Thymus (tissue), 14 donors: ENCODE measurements at places on chromosomes 5 and 9. TPM values are rescaled to one million over a fixed set of nuclear protein-coding genes. Genes with fewer than 3 reads are reported as not detected.

DNA sequence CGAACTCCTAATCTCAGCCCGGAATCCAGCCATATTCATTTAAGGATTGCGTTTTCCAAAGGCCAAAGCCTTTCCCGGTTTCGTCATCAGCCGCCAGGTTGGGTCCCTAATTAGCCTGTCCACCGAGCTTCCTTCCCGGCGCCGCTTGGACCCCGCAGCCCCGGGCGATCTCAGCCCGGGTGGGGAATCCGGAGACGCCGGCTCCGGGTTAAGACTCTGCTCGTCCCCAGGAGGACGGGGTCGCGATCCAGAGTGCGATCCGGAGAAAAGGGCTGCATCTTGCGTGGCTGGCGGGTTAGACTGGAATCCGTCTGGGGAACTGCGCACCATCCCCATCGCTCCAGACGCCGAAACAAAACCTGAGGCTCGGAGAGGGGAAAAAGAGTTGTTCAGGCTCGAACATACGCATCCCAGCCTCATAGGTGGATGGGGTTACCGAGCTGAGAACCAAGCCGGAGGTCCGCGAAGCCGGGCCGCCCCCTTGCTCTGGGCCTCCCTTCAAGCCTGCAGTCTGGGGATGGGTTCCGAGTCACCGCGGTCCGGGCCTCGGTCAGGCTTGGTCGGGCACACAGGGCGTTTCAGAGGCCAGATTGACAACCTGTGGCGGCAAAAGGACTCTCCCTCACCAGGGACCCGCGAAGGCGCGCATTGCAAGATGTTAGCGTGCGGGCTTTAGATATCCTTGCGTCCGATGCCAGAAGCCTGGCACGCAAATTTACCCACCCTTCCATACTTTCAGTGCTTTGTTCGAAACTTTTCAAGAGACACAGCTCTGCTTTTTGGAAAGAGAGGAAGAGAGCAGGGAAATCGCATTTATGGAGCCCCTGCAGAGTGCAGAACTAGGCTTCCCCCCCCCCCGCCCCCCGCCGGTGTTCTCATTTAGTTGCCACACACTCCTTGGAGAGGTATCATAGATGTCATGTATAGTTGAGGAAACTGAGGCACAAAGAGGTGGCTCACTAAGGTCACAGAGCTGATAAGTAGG lies 7.9 kb downstream of the MSX2 start:
- DNase-seq, result no peak

- DNase-seq, result no peak
Measured at GRCh38 chr5:2134543-2135292, 252.0 kb upstream of the IRX4 start.

The RAB24 gene
- total RNA-seq, result 15.9 TPM

DNA sequence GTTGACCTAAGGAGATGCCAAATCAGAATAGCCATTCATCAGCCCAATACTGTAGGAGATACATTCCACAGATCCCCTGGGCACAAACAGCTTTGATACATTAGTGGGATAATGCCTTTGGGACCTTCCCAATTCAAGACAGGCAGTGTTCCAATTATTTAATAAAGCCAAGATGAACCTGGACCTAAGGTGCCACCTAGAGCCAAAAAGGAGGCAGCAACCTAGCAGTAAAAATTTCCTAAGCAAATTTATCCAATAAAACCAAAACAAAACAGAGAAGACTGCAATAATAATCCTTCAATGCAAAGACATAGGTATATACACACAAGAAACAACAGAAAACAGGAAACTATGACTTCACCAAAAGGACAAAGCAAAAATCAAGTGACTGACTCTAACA lies 253.0 kb downstream of the HINT1 start:
- no peak for DNase-seq

GRCh38 chr5:133147411-133147810 lies 95.6 kb downstream of the HSPA4 start:
- no peak for DNase-seq

The GDA gene
- total RNA-seq, result 0.76 TPM
